ENCODE measurements at places on chromosomes 16 and 17.
A peak's percentile ranks its signal among the peaks of the same experiment; 100 is the strongest.

DNA sequence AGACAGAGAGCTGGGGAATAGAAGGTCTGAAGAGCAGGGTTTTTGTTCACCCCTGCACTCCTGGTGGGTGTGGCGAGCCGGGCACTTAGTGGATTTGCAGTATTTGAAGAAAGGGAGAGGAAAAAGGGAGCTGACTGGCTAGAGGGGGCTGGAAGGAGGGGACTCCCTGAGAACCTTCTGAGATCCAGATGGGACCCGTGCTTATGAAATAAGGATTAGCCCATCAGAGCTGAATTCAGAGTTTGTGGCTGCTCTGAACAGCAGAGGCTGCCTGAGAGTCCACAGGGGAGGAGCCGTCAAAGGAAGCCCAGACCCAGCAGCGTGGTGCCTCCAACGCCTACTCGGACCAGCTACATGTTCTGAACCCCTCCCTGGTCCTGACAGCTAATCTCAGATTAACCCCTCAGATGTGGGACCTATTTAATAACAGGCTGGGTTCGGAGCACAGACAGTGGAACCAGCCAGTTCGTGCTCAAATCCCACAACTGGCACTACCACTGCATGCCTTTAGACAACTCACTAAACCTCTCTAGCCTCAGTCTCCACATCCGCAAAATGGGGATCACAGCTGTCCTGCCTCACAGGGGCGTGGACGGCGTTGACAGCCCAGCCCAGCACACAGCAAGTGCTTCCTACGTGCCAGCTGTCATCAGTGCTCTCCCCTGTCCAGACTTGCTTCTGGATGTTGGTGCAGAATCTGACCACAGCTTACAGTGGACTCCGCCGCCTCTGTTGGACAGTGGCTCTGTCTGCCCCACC, 70.6 kb downstream of the DYNLRB2 start:
- H3K4me3 ChIP-seq: no peak overlapping the region
- H3K27me3 ChIP-seq: no peaks in the 10 kb centered on the region
- H3K27ac ChIP-seq: no peak overlapping the region
- H3K4me1 ChIP-seq: no peaks in the 10 kb centered on the region

DNA sequence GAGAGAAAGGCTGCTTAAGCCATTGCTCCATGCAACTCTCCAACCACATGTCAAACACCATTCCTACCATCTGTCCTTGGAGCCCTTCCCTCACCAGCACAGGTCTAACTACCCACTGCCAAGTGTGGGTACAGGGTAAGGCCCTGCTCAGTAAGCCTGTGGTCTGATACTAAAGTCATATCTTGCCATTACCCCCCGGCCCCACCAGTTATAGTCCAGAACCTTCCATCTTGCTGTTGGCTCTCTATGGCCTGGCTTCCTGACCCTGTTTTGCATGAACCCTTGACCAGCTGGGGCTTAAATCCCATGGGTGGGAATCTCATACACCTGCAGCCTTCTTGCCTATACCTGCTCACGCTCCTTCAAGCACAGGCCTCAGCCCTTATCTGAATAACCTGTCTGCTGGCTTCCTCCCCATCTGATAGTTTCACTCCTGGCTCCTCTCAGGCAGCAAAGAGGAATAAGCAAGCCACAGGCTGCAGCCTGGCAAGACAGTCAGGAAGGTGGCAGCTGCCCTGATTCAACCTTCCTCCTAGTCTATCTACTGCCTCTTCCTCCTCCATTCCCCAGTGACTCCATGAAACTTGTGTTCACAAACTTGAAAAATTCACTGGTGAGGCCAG, 64.1 kb downstream of the ZFHX3 start:
- H3K4me3 ChIP-seq: no peak overlapping the region
- H3K27ac ChIP-seq: no peak overlapping the region
- DNase-seq: peak; percentile 58
- H3K4me1 ChIP-seq: peaks cover 53% of the 10 kb centered on the region
- H3K27me3 ChIP-seq: no peaks in the 10 kb centered on the region

DNA sequence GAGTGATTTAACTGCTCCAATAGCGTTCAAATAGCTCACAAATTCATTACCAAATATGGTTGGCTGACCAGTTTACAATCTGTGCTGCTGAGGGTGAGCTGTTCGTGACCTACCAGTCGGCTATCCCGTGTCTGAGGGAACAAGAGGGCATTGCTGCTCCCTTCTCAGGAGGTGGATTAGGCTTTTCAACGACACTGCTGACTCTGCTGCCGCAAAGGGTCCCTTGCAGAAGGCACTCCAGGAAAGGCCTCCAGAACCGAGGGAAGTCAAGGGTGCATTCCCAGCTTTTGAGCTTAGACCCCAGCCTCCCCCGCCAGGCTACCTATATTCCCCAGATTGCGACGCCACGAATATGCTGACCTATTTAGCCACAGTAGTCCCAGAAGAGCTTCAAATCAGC, 32.3 kb downstream of the GJC1 start:
- H3K4me1 ChIP-seq: peaks cover 6% of the 10 kb centered on the region
- peaks cover 2% of the 10 kb centered on the region for H3K27me3 ChIP-seq
- H3K27ac ChIP-seq: no peak overlapping the region
- DNase-seq: no peak
- no peaks in the 10 kb centered on the region for H3K36me3 ChIP-seq
- no peak overlapping the region for H3K4me3 ChIP-seq

DNA sequence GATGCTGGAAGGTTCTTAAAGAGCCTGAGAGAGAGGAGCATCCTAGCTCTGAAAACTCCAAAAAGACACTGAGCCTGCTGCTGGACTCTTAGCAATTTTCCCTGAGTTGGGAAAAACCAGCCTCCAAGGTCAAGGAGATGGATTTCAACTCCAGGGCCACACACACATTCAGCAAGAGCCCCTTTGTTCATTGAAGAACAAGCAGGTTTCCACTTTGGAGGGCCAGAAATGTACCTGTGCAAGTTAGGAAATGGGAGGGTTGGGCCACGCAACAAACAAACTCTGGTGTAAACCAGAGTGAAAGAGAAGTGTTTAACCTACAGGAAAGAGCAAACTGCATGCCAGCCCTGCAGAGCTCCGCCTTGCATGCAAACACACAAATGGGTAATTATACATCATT, 264.8 kb upstream of the RPL38 start:
- no peaks in the 10 kb centered on the region for H3K4me1 ChIP-seq
- peaks cover 13% of the 10 kb centered on the region for H3K27me3 ChIP-seq
- no peak overlapping the region for H3K27ac ChIP-seq
- no peak for DNase-seq
- H3K4me3 ChIP-seq: no peak overlapping the region

- no peak overlapping the region for H3K27ac ChIP-seq
- no peak overlapping the region for H3K4me3 ChIP-seq
- H3K36me3 ChIP-seq: peaks cover 31% of the 10 kb centered on the region
- H3K27me3 ChIP-seq: no peaks in the 10 kb centered on the region
These were observed 55.8 kb downstream of the ACTG1 start for GRCh38 chr17:81456798-81457197.

- peaks cover 12% of the 10 kb centered on the region for H3K4me1 ChIP-seq
- H3K27ac ChIP-seq: no peak overlapping the region
These were observed 1.2 kb downstream of the EVI2A start for GRCh38 chr17:31320241-31320640.

DNA sequence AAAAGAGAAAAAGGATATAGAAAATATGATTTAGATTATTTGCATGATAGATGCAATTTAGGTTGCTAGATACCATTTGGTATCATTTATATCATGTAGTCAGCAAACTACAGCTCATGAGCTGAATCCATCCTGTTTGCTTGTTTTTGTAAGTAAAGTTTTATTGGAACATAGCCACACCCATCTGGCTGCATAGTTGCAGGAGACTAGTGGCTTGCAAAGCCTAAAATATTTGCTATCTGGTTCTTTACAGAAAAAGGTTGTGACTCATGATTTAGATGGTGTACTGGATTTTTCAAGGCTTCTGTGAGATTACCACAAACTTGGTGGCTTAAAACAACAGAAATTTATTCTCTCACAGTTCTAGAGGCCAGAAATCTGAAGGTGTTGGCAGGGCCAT, 49.9 kb downstream of the MAP2K4 start:
- H3K4me3 ChIP-seq: no peak overlapping the region
- no peak overlapping the region for H3K27ac ChIP-seq
- H3K36me3 ChIP-seq: peaks cover 6% of the 10 kb centered on the region
- H3K27me3 ChIP-seq: no peaks in the 10 kb centered on the region
- no peak for DNase-seq

DNA sequence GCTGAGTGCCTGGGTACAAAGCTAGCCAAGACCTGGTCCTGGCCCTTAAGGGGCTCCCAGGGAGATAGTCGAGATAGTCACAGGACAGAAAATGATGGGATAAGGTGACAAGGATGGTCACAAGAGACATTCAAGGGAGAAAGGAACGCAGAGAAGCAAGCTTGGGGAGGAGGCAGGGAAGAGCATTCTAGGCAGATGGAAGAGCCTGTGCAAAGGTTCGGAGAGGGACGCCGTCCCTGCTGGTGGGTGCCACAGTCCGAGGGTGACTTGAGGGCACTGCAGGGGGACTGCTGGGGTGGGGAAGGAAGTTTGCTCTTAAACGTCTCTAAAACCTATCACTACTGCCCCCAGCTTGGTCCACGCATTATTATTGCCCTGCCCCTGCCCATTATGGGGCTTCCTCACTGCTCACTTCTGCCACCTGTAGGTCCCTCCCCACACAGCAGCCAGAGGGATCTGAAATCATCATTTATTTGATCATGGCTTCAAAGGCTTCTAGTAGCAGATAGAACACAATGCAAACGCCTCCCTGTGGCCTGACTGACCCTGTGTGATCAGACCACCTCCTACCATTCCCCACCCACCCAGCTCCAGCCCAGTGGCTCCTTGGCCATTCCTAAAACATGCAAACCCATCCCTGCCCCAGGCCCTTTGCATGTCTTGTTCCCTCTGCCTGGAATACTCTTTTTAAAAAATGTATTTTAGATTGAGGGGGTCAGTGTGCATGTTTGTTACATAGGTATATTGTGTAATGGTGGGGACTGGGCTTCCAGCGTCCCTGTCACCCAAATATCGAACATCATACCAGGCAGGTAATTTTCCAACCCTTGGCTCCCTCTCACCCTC, 60.3 kb downstream of the RMI2 start:
- H3K36me3 ChIP-seq: no peaks in the 10 kb centered on the region
- no peak overlapping the region for H3K27ac ChIP-seq
- H3K4me1 ChIP-seq: no peaks in the 10 kb centered on the region
- H3K4me3 ChIP-seq: no peak overlapping the region
- no peaks in the 10 kb centered on the region for H3K27me3 ChIP-seq
- DNase-seq: no peak

GRCh38 chr16:13517841-13518240, 402.1 kb upstream of the ERCC4 start:
- no peak overlapping the region for H3K4me3 ChIP-seq
- no peaks in the 10 kb centered on the region for H3K36me3 ChIP-seq
- no peaks in the 10 kb centered on the region for H3K4me1 ChIP-seq
- no peak for DNase-seq
- H3K27ac ChIP-seq: no peak overlapping the region

- H3K4me1 ChIP-seq: no peaks in the 10 kb centered on the region
- no peak overlapping the region for H3K4me3 ChIP-seq
- H3K36me3 ChIP-seq: no peaks in the 10 kb centered on the region
- no peaks in the 10 kb centered on the region for H3K27me3 ChIP-seq
- DNase-seq: no peak
These were observed 82.4 kb upstream of the DNAH9 start for GRCh38 chr17:11515901-11516300.

DNA sequence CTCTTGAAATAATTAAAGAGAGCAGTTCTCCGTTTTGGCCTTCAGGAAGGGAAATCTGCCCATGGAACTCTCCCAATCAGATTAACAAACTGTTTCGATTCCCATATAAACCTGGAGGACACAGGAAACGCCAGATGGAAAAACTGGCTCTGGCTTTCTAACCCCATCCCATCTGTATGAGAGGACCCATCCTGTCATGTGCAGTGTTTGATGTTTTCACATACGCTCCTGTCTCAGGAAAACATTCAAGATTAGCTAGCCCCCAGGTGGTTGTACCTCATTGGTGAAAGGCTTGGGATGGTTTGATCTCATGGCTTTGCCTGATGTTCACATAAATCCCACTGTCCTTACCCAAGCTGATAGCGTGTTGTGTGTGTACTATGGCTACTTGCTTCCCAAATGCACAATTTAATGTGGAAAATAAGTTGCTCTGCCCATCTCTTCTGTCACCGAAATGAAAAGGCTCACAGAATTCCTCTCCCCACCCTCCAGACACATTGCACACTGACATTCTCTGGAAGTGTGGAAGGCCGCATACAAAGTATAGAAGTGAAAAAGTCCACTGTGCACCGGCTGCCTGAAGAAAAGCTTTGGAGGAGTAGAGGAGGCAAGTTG, 18.2 kb upstream of the ERN1 start:
- peak; percentile 49 for DNase-seq
- H3K27ac ChIP-seq: no peak overlapping the region
- H3K4me1 ChIP-seq: peaks cover 36% of the 10 kb centered on the region
- H3K4me3 ChIP-seq: no peak overlapping the region
